HT1080 (cell line): ENCODE measurements at places on chromosomes 3 and 15. TPM values are rescaled to one million over a fixed set of nuclear protein-coding genes. Genes with fewer than 3 reads are reported as not detected.

The TP63 gene
- 0.06 and 0.27 TPM in 2 replicates for total RNA-seq

The CRYGS gene
- 0.13 and 0.94 TPM in 2 replicates for total RNA-seq

The NPAP1 gene
- total RNA-seq, result not detected in 2 replicates

The CATSPER2 gene
- 0.03 and 0.57 TPM in 2 replicates for total RNA-seq

The GPR15 gene
- not detected in 2 replicates for total RNA-seq

The DGKG gene
- 20.3 and 22.0 TPM in 2 replicates for total RNA-seq

The MAP6D1 gene
- total RNA-seq, result 1.9 and 8.0 TPM in 2 replicates

The DNAH1 gene
- total RNA-seq, result 0.10 TPM in 2 replicates

The HCN4 gene
- total RNA-seq, result not detected in 2 replicates
